CD4-positive, alpha-beta T cell treated with Interleukin-15 for 4 hours (primary cell): ENCODE measurements at places on chromosomes 16 and 17.
A peak's percentile ranks its signal among the peaks of the same experiment; 100 is the strongest.

- no peak for DNase-seq
These were observed 589 bp downstream of the CLCN7 start for GRCh38 chr16:1474082-1474795.

GRCh38 chr17:8324923-8325322, 14.7 kb upstream of the ODF4 start:
- DNase-seq = no peak

DNA sequence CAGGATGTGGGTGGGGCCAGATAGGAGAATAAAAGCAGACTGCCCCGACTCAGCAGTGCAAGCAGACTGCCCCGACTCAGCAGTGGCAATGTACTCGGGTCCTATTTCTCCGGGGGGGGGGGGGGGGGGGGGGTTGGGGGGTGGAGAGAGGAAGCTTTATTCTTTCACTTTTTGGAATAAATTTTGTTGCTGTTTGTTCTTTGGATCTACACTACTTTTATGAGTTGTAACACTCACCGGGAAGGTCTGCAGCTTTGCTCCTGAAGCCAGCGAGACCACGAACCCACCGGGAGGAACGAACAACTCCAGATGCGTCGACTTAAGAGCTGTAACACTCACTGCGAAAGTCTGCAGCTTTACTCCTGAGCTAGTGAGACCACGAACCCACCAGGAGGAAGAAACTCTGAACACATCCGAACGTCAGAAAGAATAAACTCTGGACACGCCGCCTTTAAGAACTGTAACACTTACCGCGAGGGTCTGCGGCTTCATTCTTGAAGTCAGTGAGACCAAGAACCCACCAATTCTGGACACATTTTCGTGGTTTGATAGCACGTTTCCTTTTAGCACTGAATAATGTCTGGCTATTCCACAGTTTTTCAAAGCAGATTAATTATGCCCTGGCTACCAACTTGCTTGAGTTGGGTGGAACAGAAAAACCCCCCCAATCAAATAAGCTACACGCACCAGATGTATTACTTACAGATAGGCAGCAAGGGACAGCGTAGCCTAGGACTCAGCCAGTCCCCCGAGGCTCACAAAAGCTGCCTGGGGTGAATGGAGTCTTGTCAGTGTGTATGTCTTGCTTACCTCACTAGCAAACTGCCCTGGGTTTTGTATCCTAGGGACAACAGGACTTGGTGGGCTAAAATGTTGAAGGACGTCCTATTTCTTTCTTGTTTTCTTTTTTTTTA, 11.9 kb downstream of the FZD2 start:
- DNase-seq = no peak

GRCh38 chr16:2777231-2777902, at the start of gene ELOB:
ELOB (minus strand) TSS chr16:2777280; CDS start chr16:2777239, 41 bp downstream.
- peak; percentile 87 for DNase-seq

GRCh38 chr17:60888812-60889709, 211.4 kb downstream of the BCAS3 start:
- no peak for DNase-seq

DNA sequence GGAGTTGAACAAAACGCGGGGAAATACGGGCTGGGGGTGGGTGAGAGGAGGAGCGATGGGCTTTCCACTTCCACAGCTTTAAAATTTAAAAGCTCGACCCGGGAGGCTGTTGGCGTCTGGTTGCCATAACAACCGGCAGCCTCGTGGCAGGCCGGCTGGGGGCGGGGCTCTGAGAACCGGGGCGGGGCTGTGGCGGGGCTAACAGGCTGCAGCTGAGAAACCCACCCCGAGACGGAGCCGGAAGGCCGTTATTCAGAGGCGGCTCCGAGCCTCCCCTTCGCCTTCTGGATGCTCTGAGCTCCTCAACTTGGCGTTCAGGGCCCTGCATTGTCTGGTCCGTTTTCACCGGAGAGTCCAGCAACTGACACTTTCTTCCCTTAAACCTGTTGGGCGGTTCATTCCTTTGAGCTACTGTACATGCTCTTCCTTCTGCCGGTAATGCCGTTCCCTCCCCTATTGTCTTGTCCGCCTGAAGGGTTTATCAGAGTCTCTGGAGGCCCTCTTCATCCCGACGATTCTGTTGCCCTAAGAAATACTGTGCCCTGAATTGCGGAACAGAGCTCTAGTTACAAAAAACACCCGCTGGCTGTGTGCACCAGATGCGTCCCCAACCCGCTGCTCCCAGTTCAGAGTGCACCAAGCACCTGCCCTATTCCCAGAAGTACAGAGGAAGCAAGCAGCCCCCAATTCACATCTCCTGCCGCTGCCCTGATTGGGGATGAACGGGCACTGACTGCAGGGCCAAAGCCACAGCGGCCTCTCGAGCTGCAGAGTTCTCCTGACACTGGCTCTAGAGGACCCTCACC, 596 bp downstream of the DNAAF8 start:
- peak; percentile 94 for DNase-seq

DNA sequence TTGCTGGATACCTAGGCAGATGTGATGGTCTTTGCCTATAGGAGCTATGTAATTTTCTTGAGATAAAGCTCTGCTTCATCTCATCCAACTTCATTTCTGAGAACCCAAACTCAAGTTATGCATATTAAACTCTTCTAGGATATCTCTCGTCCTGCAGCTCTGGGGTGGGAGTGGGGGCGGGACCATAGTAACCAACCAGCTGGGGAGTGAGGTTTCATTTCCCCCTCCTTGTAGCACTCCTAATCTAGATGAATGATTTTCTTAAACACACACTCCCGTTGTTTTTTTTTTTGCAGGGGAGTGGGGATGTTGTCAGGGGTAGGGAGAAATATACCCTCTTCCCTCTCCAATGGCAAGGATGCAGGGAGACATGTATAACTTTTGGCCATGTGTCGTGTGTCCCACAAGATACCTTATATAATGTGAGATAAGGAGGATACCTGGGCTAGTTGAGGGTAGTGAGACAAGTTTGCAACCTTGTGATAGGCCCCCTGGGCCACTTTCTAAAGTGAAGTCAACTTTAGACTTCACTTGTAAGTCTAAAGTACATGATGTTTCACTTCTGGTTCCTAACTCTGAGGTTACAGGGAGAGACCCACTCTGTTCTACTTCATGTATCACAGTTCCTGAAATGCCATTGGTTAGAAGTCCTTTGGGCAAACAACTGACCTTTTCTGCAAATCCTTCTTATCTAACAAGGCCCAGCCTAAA, 10.5 kb upstream of the HEATR6 start:
- no peak for DNase-seq

- DNase-seq = no peak
These were observed 154.3 kb upstream of the MED13 start for GRCh38 chr17:62219221-62219899.

DNA sequence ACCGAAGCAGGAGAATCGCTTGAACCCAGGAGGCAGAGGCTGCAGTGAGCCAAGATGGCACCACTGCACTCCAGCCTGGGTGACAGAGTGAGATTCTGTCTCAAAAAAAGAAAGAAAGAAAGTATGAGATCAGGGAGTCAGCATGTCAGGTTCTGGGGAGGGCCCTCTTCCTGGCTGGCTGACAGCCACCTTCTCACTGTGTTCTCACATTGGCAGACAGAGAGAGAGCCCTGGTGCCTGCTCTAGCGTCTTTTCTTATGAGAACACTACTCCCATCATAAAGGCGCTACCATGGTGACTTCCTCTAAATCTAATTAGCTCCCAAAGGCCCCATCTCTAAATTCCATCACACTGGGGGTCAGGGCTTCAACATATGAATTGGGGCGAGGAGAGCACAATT, 27.6 kb upstream of the RBBP6 start:
- DNase-seq = no peak

GRCh38 chr16:57258910-57259475, 13.9 kb downstream of the ARL2BP start:
- DNase-seq = no peak

- no peak for DNase-seq
These were observed 205.5 kb downstream of the HS3ST3B1 start for GRCh38 chr17:14506364-14506763.

DNA sequence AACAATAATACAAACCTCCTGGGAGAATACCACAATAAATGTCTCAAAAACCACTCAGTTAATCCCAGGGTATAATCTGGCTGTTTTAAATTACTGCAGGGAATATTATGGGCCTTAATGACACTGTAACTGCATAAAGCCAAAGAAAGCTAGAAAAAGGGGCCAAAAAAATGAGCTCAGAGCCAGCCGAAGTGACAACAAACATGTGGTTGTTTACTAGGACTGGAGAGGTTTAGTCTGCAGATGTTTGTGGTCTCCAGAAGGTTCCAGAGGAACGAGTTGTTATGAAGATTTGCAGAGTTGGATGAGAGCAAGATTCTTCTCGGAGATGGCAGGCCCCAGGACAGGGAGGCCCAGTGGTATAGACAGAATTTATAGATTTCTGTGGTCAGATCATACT, 97.1 kb upstream of the AKTIP start:
- no peak for DNase-seq

- no peak for DNase-seq
These were observed 41.6 kb upstream of the TAC4 start for GRCh38 chr17:49889500-49889899.

- DNase-seq = no peak
These were observed 159.1 kb downstream of the CDH11 start for GRCh38 chr16:64962786-64963185.

DNA sequence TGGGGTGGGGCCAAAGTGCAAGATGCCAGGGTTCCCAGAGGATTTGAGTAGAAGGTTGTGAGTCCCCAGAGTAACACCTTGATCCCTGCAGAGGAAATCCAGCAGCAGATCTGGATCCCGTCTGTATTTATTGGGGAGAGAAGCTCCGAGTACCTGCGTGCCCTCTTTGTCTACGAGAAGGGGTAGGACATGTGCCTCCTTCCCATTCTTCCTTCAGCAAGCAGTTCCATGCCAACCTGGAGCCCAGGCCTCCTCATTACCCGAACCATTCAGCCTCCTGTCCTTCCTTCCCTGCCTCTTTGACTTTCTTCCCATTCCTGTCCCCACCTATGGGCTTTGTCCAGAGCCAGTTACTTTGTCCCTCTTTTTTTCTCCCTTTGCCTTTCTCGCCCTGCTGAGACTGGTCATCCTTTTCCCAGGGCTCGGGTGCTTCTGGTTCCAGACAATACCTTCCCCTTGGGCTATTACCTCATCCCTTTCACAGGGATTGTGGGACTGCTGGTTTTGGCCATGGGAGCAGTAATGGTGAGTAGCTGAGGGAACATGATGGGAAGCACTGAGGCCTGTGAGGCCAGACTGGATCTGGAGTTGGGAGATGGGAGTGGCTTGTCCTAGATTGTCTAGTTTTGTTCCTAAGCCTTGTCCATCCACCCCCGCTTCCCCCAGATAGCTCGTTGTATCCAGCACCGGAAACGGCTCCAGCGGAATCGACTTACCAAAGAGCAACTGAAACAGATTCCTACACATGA, 2.9 kb downstream of the RNF167 start:
- no peak for DNase-seq

GRCh38 chr17:61835606-61836005, 27.7 kb downstream of the BRIP1 start:
- no peak for DNase-seq
